KBM-7 (cell line): ENCODE measurements at places on chromosomes 12 and 14.

DNA sequence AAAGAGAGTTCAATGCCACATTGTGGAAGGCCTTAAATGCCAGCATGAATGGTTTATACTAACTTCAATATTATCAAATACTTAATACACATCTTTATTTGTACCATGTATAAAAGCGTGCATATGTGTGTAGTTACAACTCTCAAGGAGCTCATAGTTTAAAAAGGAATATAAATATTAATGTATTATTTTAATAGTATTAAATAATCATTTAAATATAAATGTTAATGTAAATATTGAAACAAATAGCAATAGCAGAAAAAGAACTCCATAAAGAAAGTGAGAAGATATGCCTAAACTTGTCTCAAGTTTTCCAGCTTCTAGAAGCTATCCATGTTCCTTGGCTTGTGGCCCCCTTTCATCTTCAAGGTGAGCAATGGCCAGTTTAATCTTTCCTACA, 182.0 kb downstream of the FOXA1 start:
- DNase-seq: no peak

- no peak for DNase-seq
Observed at GRCh38 chr14:55098561-55098898, 30.5 kb upstream of the LGALS3 start.

DNA sequence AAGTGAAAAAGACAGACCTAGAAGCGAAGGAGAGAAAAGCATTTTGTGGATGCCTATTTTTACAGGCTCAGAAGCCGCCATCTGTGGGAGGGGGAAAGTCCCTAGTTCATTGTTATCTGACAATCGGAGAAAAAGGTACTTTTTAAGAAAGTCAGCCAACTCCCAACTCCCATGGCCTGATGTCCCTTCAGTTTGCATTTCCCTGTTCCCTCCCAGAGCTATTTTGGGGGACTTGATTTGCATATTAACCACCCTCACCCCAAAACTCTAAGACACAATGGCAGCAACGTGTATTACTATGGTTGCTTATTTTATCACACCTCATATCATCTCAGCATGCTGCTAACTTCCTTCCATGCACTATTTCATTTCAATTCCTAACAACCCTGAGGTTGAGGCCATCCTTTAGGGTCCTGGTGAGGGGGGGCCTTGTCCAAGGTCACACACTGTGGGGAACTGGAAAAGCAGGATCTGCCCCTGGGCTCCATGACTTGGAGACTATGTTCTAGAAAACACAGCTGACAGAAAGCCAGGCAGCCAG, 18.7 kb downstream of the HVCN1 start:
- DNase-seq: no peak

DNA sequence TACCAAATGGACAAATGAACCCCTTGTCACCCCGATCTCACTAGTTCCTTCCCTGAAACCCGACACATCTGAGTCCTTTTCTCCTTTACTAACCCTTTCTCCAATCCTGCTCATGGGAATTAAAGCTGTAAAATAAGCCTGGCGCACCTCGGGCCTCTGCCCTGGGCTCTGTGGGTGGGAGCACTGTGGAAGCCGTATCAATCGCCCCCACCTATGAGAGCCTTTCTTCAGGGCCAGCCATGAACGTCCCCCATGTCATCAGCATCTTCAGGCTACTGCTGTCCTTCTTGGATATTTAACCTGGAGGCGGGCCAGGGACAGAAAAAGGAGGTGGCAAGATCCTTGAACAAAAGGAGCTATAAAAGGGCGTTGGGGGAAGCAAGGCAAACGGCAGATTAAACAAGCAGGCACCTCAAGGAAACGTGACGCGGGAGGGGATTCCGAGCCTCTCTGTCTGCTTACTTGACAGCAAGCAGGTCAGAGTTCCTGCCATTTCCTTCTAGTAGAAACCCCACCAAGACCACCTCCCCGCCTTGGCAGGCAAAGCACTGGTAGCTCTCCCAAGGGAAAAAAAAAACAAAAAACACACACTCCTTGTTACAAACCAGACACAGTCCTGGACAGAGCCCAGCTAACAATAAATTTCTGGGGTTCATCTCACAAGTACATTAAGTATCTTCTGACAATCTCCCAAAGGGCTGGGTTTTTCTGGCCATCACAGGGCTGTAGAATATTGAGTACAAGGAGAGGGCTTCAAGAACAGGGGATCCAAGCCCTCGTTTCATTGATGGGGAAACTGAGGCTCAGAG, 62.9 kb downstream of the DPF3 start:
- DNase-seq: no peak

DNA sequence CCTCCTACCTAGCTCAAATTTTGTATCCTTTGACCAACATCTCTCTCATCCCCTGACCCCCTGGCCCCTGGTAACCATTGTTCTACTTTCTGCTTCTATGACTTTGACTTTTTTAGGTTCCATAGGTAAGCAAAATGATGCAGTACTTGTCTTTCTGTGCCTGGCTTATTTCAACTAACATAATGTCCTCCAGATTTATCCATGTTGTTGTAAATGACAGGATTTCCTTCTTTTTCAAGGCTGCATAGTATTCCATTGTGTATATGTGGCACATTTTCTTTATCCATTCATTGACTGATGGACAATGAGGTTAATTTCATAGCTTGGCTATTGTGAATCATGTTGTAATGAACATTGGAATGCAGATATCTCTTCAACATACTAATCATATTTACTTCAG, 170.1 kb downstream of the DPY19L2 start:
- DNase-seq: no peak

GRCh38 chr12:3252450-3252891, 175.3 kb downstream of the TSPAN9 start:
- no peak for DNase-seq

DNA sequence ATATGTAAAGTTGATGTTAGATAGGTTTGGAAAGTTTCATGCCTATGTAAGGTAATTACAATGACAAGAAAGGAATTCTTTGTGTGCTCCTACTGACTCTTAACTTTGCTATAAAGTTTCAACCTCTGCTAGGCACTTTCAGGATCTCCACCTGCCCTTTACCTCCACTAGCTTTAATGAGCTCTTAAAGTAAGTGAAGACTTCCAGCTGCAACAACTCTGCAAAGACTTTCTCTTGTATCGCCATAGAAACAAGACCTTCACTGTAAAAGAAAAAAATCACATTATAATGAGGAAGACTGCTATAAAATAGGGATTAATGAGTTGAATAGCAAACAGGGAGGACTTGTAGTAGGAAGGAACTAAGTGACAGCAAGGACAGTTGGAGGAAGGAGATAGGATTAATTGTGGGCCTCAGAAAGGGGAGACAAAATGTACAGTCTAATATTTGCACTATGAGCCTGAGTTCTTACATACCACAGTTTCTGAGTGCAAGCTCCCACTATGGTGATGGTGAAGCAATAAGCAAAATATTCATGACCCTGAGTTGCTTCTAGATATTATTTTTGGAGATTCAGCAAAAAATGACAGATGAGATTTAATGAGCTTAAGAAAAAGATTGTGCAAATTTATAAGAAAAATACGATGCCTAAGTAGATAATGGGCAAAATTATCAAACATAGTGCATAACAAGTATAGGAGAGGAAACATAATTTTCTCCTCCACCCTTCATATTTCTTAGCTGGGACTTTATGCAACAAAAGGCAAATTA, 66.7 kb downstream of the DHRS2 start:
- no peak for DNase-seq

DNA sequence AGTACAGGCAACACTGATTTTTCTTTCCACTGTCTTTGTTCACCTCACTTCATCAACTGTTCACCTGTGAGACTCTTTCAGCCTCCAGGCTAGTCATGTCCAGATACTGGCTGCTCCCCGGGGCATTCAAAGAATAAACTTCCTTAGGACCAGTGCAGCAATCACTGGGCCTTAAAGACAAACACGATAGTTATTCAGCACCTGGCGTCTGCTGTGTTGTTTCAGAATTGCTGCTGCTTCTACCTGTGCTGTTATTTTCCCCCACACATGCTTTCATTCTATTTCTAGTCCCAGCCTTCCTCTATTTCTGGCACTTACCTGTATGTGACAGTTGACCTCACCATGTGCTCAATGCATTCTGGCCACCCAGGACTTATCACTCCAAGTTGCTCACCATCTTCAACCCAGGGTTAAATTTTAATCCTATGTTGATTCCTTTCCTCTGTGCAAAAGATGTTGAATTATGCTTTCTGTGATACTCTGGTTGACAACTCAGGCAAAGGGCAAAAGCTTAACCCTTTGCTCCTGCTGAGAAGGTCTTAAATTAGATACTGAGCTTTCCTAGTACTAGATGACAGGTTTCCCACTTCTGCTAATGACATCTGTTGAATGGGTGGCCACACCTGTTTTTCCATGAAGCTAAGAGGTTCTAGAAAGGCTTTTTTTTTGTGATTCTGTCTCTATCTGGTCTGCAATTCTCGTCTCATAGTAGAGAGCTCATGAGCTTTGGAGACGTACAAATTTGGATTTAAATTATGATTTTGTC, 41.4 kb downstream of the PTPRQ start:
- DNase-seq: no peak

- DNase-seq: peak; percentile 28
Observed at GRCh38 chr12:18145924-18146323, 55.9 kb upstream of the RERGL start.

DNA sequence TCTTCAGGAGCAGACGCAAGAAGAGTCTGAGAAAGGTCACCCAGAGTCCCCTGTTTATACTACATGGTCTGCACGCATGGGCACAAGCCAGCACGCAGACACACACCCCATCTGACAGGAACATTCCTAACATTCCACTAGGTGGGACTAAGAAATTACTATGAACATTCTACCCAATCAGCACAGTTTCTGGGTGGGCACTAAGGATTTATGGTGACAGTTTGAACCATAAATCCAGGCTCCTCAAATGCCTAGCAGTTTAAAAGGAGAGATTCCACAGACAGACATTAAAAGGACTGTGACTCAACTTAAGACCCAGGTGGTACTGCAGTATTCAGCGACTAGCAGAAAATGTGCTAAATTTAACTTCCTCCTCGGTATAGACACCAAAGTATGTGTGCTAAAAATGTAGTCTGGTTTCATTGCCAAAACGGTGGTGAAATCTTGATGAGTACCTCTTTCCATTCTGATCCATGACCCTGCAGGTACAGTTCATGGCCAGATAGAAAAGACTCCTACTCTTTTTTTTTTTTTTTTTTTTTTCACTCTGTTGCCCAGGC, 16.2 kb downstream of the ABHD4 start:
- peak; percentile 50 for DNase-seq

DNA sequence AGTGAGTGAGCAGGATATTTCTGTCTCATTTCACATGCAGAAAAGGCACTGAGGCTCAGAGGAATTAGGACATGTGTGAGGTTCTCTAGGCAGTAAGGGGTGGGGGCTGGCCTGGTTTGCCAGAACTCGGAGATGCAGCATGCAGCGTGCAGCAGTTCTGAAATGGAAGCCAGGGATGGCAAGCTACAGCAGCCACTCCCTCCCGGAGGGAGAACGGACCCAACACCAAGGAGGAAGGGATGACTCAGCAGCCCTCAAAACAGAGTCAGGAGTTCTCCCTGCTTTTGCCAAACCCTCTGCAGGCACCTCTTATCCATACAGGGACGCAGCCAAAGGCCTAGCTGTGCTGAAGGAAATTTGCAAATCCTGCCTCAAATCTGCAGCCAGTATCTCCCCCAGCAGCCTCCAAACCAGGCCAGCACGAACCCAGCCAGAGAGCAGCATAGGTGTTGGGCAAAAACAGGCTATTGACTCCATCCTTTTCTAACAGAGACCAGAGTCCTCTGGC, 10.3 kb upstream of the SERPINA3 start:
- DNase-seq: no peak

DNA sequence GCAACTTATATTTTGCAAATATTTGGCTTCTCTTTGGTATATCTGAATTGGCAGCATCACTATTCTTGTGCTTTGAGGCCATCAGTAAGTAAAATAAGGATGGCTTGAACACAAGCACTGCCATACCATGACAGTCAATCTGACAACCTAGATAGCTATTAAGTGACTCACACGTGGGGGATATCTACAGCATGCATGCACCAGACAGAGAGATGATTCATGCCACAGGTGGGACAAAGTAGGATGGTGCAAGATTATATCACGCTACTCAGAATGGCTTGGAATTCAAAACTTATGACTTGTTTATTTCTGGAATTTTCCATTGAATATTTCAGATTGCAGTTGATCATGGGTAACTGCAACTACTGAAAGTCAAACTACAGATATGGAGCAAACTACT, 675.6 kb upstream of the MDGA2 start:
- DNase-seq: no peak

DNA sequence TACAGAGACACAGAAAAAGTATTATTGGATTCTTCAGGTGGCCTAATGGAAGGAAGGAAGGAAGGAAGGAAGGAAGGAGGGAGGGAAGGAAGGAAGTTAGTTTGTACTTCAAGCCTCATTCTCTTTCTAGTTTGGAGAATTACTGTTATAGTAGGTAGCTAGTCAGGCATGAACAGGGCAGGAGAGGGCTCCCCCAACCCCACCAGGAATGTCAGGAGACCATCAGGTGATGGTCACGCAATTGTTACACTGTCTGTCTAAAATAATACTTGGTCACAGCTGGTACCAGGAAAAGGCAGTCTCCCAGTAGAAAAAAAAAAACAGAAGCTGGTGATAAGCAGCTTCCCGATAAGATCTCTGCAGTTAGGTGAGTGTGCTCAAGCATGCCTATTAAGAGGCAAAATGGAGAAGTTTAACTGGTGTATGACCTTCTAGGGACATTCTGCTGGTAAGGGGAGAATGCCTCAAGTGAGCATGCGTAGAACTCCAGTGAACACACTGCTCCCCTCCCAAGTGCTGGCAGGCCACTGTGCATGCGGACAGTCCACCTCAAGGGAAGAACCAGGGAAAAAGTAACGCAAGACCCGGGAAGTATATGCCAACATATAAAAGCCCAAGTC, 358.4 kb upstream of the SOX5 start:
- peak; percentile 94 for DNase-seq

- no peak for DNase-seq
Observed at GRCh38 chr12:12979731-12980259, 20.3 kb downstream of the HEBP1 start.

DNA sequence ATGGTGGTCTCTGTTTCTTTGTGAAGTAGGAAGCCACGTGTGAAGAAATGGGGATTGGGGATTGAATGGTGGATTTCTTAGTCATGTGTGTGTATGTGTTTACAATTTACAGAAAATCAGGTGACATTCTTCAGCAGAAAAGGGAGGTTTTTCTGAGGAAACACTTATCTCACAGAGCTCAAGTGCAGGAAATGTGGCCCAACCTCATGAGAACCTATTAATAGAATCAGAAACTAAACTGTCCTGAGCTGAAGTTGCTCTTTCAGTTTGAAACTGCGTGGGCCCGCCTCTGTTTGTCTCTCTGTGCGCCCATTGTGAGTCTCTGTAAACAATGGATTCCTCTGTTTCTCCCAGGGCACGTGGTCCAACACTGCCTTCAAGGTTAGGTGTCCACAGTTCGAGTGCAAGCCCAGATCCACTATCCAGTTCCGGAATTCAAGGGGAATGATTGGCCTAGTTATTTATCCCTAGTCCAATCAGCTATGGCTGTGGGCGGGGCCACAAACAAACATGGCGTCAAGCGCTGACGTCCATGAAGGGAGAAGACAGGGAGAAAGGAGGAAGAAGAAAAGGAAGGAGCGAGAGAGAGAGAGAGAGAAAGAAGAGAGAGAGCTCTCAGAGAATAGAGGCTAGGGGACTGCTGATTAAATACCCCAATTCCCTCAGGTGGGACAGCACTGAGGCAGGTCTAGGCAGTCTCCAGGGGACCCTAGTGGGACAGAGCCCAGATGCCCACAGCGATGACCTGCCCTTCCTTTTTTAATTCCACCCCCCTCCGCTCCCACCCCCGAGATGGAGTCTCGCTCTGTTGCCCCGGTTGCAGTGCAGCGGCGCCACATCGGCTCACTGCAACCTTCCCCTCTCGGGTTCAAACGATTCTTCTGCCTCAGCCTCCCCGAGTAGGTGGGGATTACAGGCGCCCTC, 31.4 kb upstream of the C12orf76 start:
- peak; percentile 88 for DNase-seq

- DNase-seq: no peak
Observed at GRCh38 chr14:103161054-103161397, 37.8 kb downstream of the TNFAIP2 start.
